ENCODE measurements at places on chromosomes 2 and 18. TPM values are rescaled to one million over a fixed set of nuclear protein-coding genes. Genes with fewer than 3 reads are reported as not detected.

DNA sequence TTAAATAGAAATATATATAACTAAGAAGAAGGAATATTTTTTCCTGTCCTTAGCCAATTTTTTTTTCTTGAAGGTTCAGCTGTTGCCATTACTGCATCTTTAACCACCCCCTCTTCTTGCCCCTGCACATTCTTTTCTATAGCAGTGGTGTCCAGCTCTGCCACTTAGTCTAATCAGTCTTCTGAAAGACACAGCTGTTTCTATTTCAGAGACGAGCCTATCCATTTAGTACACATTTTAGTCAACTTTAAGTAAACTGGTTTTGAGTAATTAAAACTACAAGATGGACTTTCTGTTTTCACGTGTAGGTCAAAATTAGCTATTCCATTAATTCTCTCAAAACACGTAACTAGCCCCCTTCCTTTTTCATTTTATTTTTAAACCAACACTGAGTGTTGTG lies 21.0 kb downstream of the SPOPL start:
- no peak for DNase-seq

DNA sequence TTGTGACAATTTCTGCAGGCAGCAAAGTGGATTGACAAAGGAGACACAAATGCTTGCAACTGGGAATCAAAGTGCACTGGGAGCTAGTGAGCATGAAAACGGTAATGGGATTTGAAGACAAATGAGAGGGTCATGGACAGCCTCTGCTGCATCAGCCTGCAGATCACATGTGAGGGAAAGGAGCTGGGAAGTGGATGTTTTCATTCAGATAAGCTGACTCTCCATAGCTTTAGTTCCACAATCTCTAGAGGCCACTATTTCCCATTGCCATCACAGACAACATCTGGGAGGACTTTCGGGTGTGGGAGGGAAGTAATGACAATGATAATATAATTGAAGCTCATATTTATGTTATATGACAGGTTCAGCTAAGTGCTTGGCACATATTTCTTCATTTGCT lies 28.4 kb downstream of the ADCYAP1 start:
- DNase-seq, result no peak

- no peak for DNase-seq
Measured at GRCh38 chr2:191389288-191389687, 144.1 kb downstream of the MYO1B start.

GRCh38 chr2:49796266-49796665 lies 642.0 kb upstream of the FSHR start:
- no peak for DNase-seq

DNA sequence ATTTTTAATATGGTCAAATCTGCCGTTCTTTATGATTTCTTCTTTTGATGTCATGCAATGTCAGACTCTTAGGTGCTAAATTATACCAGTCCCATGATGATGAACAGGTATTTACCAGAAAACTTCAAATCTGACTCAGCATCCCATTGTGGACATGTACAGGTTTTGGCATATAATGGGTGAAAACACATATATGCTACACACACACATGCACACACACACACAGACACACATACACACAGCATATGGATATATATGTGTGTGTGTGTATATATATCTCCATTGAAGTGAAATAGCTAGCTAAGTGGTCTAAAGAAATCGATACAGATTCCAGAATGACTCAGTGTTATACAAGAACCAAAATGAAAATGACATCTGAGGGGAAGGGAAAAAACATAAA lies 7.4 kb downstream of the PLEK start:
- DNase-seq, result no peak

- no peak for DNase-seq
Measured at GRCh38 chr2:58545300-58546280, 304.5 kb upstream of the FANCL start.

GRCh38 chr2:11090187-11090586 lies 65.1 kb upstream of the SLC66A3 start:
- no peak for DNase-seq

NEU4 gene
- total RNA-seq, result 0.26 TPM

CCDC74A gene
- 1.4 TPM for total RNA-seq

AFF3 gene
- 15.7 TPM for total RNA-seq

LANCL1 gene
- total RNA-seq, result 33.3 TPM

MAL gene
- 1.2 TPM for total RNA-seq

HOXD3 gene
- total RNA-seq, result 9.8 TPM

Measured in aorta (tissue), 5 donors.